ENCODE measurements at places on chromosomes 6 and 20.

DNA sequence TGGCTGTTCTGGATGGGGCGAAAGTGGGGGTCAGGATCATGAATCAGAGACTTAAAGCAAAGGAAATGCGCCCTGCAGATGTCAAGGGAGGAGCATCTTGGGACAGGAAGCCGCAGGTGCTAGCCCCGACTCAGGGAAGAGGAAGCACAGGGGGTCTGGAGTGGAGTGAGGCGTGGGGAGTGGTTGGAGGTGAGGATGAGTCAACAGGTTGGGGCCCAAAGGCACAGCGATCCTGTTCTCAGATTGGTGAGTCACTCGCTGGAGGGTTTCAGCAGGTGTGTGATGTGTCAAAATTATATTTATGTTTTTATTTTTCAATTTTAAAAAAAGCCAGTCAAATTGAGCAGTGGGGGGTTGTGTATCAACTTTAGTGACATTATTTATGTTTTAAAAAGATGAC, 19.0 kb downstream of the PACSIN1 start:
- DNase-seq, result peak; percentile 44

DNA sequence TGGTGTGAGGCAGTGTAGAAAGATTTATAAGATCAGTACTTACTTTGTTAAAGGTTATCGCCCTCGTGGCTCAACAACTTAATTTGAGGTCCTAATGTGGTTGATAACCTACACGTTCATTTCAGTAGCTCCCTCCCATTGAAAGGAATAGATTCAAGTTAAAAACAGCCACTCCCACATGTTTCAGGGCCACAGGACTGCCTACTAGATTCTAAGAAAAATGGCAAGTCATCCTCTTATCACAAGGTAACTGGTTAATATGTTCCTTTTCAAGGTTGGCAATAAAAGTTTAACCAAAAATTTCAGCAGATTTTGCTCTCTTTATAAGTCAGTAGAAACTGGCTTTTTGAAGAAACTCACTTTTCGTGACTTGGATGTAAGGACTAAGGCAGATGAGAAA, 17.1 kb downstream of the GSTA2 start:
- no peak for DNase-seq

DNA sequence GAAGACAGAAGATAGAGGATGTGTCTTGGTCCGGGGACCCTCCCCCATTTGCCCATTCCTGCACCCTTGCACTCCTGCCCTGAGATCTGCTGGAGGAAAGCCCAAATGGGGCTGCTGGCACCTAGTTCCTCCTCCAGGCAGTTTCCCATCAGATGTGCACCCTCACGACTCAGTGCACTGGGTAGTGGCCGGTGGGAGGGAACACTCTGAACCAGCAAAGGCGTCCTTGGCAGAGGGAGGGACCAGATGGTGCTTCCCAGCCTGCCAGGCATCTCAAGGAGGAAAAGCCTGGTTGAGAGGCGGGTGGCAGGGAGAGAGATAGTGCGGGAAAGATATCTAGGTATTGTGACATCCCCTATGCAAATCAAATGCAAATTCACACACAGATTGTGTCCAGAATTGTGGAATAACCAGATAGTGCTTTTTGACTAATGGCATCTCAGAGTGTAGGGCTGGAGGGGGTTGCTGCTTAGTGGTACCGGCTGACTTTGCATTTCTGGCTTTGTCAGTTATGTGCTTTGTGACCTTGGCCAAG, 19.5 kb downstream of the TMEM151B start:
- no peak for DNase-seq

GRCh38 chr6:107830060-107830459, 5.9 kb upstream of the SCML4 start:
- no peak for DNase-seq

GRCh38 chr20:52755744-52756143, 216.4 kb upstream of the TSHZ2 start:
- no peak for DNase-seq

- DNase-seq, result no peak
Measured at GRCh38 chr6:44201200-44201599, 15.5 kb upstream of the MYMX start.

GRCh38 chr6:28901831-28902230, 22.0 kb downstream of the TRIM27 start:
- DNase-seq, result no peak

DNA sequence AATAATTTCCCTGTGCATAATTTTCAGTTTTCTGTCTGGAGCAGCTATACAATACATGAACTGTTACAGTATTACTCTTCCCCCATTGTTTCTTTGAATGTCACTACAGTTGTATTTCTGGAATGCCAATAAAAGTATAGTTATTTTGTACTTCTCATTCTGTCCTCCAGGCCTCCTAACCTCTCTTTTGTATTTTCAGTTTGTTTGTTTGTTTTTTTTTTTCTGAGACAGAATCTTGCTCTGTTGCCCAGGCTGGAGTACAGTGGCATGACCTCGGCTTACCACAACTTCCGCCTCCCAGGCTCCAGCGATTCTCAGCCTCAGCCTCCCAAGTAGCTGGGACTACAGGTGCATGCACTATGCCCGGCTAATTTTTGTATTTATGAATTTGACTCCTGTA, 16.8 kb upstream of the ARID1B start:
- DNase-seq, result no peak

DNA sequence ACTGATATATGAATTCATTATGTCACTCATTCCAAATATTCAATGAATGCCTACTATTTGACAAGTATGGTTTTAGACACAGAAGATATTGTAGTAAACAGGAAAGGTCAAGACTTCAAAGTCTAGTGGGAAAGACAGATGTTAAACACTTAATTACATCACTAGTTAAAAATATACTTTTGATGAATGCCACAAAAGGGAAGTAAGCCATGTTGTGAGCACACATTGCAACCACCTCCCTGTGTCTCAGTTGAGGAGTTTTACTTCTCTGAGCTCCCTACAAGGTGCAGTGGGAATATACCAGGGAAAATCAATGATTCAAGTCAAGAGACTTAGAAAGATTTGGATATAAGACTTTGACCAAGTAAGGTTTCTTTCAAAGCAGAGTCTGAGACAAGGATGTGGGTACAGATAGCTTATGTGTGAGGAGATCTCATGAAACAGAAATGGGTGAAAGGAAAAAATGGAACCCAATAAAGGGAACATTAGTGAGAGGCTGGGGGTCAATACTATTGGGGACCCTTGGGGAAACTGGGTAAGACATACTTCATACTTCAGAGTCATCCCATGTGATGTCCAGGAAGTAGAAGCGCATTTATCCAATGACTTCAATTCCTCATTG, 503.7 kb downstream of the KIF16B start:
- DNase-seq, result no peak

- no peak for DNase-seq
Measured at GRCh38 chr20:44496976-44497375, 21.3 kb downstream of the TTPAL start.

DNA sequence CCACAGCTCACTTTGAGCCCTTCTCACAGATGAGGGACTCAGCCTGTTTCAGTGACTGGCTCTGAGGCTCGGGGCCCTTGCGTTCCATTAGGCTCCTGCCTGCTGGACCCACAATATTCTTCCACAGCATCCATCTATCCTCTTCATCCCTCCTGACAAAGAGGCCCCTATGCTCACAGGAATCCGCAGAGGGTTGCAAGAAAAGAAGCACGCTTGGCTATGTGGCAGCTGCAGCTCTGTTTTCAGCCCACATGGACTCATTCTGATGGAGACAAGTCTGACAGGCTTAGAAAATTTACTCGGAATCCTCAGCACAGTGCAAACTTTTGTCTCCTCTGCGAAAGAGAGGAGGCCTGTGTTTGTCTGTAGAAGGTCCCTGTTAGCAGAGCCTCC, 207.5 kb downstream of the SYNDIG1 start:
- no peak for DNase-seq

DNA sequence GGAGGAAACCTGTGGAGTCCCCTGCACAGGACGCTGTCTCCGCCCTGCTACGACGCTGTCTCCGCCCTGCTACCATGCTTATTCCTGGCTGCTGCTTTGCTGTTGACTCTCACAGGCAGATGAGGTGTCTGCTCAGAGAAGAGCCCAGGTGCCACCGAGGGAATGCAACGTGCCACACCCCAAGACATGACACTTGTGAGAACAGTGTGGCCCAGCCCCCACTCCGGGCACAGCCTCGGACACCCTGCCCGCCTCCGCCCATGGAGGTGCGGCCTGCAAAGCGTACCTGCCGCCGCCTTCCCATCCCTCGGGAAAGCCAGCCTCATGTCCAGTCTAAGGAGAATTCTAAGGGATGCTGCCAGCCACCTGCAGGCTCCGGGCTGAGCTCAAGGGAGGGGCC, 15.6 kb upstream of the MRGBP start:
- DNase-seq, result no peak

GRCh38 chr6:83008626-83009025, 57.0 kb downstream of the UBE3D start:
- DNase-seq, result no peak

DNA sequence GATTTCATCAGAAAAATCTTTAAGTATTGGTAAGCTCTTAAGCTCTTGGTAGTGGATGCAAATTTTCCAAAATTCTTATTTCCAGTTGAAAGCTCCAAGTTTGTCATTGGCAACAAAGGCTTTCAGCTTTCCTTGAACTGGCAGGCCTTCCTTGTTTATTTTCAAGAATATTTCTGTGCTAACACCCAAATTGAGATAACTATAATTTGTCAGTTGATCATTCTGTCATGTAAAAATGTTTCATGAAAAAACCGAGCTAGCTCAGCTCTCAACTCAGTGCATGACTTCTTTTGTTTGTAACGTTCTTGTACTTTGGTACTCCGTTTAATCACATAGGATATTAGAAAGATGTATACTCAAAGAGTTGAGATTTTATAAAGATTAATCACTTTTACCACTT, 38.9 kb upstream of the CALHM6 start:
- no peak for DNase-seq

- no peak for DNase-seq
Measured at GRCh38 chr6:128519132-128519930, 1.1 kb downstream of the PTPRK start.

GRCh38 chr20:25750765-25751696, 54.4 kb upstream of the ZNF337 start:
- DNase-seq, result peak; percentile 19

DNA sequence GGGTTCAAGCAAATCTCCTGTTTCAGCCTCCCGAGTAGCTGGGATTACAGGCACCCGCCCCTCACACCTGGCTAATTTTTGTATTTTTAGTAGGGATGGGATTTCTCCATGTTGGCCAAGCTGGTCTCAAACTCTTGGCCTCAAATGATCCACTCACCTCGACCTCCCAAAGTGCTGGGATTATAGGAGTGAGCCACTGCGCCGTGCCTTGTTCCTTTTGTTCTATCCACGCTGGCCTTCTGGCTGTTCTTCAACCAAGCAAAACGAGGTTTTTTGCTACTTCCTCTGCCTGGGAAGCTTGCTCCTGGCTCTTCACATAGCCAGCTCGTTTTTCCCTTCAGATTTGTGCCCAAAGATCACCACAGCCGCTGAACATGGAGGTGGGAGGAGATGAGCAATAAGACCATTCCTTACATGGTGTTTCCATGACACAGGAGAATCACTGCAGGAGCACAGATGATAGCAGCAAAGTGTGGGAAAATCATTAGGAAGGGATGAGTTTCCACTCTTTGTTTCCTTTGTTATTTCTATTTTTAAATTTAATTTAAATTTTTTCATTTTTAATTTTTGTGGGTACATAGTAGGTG, 201.0 kb upstream of the ZNF217 start:
- DNase-seq, result no peak

- no peak for DNase-seq
Measured at GRCh38 chr6:64502801-64503200, 867.2 kb downstream of the PHF3 start.

DNA sequence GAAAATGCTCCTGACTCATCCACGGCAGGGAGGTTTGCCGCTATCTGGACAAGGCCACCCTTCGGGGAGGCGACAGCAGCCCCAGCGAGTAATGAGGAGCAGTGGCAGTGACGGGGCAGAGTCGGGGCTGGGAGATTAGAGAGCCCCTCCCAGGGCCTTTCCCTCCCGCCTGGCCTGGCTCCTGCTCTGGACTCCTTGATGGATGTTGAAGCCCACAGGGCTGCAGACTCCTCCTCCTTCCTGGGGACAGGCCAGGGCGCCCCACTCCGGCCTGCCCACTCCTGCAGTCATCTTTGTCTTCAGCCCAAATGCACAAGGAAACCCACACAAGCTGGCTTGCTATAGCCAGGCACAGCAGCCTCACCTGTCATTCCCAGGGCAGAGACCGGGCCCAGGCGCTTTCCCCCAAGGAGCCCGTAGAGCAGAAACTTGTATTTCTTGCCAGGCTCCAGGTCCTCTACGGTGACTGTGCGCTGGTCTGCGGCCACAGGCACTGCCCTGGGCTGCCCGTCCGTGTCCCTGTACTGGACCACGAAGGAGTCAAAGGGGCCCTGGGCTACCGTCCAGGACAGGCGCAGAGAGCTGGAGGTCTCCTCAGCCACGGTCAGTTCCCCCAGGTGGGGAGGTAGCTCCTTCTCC, 7.7 kb downstream of the CYP21A2 start:
- DNase-seq, result no peak

GRCh38 chr6:18990059-18990978, 603.2 kb downstream of the RNF144B start:
- DNase-seq, result peak; percentile 1

- no peak for DNase-seq
Measured at GRCh38 chr20:50312682-50313521, 122.3 kb downstream of the CEBPB start.

GRCh38 chr20:24488064-24488799, 18.8 kb downstream of the SYNDIG1 start:
- no peak for DNase-seq

- peak; percentile 59 for DNase-seq
Measured at GRCh38 chr20:49608752-49609670, 41.1 kb upstream of the PTGIS start.

DNA sequence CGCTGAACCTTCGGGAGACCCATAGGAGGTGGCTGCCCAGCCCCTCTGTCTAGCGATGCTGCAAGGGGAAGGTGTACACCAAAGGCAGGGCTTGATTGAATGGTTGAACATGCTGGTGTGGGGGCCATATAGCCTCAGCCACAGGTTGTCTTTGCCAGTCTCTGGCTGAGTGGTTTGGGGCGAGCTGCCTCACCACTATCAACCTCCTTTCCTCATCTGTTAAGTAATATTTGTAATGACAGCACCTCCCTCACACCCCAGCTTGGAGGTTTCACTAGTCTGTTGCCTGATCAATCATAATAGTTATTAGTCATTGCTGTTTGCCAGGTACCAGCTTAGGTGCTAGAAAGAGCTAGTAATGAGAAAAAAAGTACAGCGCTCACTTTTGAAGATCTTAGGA, 11.8 kb upstream of the ZNF831 start:
- no peak for DNase-seq

DNA sequence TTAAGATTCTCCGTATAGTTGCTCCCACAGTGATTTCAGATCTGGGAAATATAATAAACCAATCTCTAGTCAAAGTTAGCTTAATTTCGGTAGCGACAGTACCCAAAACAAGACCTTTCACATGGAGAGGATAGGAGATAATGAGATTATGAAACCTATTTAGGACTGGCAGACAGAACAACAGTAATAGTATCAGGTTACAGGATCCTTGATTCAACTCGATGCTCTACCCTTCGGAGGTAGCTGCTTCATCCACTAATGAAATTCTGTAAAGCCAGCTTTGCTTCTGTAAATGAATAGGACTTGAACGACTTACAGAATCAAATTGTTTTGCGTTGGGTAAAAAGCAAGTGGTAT, 534 bp upstream of the AKIRIN2 start:
- no peak for DNase-seq
